Lung (tissue), 17 donors: ENCODE measurements at places on chromosomes 6 and 20. TPM values are rescaled to one million over a fixed set of nuclear protein-coding genes. Genes with fewer than 3 reads are reported as not detected.

- DNase-seq, result peak; percentile 82
These were observed 2.1 kb downstream of the WFDC8 start for GRCh38 chr20:45576995-45577394.

DNA sequence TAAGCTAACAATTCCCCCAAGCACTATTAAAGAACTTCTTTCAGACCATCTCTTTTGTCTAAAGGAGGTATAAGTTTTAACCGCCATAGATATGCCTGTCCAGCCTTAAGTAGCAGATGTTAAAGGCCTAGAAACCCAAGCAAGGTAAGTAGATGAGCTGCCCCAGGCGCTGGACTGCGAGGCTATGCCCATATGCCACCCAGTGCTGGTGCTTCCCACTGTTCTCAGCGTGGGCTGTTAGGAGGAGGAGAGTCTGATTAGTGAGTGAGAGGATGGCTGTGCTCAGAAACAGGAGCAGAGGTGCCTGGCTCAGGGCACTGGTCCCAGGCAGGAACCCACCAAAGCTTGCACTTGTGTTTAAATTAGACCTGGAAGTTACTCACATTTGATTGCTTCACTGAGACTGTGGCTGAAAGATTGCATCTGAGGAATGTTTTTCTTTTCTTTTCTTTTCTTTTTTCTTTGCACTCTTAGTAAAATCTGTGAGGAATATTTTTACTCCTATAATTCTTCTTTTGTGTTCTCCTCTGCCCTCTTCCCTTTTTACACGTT lies 32.2 kb downstream of the PRPH2 start:
- DNase-seq, result no peak

DNA sequence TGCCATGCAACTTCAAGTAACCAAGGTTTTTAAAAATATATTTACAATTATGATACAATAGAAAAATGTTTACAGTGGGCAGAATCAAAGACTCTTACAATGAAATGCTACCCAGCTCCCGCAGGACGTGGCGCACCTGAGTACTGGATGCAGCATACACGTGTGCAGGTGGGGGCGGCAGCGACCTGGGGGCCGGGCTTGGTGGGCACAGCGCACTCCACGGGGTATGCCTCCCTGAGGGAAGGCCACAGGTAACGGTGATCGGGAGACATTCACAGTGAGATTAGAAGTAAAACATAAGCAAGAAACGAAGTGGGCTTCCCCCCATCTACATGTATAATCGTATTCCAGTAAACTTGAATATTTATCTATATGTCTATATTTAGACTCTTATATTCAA lies 54.2 kb downstream of the WDR27 start:
- no peak for DNase-seq

GRCh38 chr6:161586887-161587286 lies 313.0 kb upstream of the AGPAT4 start:
- no peak for DNase-seq

DNA sequence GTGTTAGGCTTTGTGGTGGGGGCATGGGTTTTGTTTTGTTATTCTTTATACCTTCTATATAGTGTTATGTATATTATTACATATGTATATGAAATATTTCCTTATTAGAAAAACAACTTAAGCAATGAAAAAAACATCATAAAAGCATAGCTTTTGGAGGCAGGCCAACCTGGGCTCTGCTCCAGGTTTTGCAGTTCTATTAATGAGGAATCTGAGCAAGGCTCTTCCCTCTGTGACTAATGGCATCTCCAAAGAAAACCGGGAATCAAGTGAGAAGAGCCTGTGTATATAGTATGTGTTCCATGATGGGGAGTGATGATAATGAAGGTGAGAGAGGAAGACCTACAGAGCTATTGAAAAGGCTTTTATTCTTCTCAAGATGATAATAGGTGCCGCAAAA lies 291.1 kb downstream of the CLIC5 start:
- peak; percentile 96 for DNase-seq

GRCh38 chr20:59525500-59526241 lies 78.7 kb upstream of the PHACTR3 start:
- peak; percentile 74 for DNase-seq

GRCh38 chr20:33313686-33314314 lies 30.8 kb downstream of the BPIFB1 start:
- no peak for DNase-seq

- DNase-seq, result no peak
These were observed 451.9 kb upstream of the CDH4 start for GRCh38 chr20:60800185-60800584.

Gene SLC17A3
- not detected for total RNA-seq

Gene DACT2
- 2.4 TPM for total RNA-seq

Gene SLC32A1
- total RNA-seq, result not detected
